GM20000 (cell line): ENCODE measurements at places on chromosomes 2 and 18.

DNA sequence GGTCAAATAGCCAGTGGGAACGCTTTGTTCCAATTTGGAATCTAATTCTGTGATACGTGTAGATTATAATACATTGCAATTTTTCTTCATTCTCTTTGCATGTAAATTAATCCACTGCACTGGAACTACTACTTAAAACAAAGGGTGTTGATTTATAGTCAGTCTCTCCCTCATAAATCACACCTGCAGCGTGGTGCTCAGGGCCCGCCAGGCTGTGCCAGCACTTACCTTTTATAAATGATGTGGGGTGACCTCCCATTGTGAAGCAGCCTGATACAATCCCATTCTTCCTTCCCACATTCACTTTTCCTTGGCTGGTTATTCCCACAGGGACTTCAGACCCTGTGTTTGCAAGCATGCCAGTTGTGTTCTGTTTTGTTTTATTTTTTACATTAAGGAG, 302.3 kb upstream of the ID2 start:
- DNase-seq = no peak

- DNase-seq = no peak
These were observed 282.4 kb upstream of the SLC14A2 start for GRCh38 chr18:45332871-45333270.

- DNase-seq = no peak
These were observed 42.2 kb downstream of the KANSL1L start for GRCh38 chr2:210128961-210129360.

GRCh38 chr2:240832921-240833494, 13.0 kb upstream of the KIF1A start:
- DNase-seq = no peak

DNA sequence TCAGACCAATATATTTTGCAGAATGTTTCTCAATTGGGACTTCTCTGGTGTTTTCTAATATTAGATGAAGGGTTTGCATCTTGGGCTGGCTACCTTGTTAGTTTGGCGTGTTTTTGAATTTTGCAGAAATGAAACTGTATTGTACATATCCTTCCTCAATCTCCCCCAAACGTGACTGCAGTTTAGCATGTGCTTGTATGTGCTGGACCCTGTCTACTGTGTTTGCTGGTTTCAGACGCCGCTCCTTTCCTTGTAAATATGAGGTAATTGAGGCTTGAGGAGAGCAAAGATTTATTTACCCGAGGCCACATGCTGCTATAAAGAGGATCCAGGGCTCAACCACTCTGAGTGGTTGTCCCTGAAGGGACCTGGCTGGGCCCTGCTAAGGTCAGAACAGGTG, 57.2 kb downstream of the NGEF start:
- DNase-seq = peak; percentile 34

DNA sequence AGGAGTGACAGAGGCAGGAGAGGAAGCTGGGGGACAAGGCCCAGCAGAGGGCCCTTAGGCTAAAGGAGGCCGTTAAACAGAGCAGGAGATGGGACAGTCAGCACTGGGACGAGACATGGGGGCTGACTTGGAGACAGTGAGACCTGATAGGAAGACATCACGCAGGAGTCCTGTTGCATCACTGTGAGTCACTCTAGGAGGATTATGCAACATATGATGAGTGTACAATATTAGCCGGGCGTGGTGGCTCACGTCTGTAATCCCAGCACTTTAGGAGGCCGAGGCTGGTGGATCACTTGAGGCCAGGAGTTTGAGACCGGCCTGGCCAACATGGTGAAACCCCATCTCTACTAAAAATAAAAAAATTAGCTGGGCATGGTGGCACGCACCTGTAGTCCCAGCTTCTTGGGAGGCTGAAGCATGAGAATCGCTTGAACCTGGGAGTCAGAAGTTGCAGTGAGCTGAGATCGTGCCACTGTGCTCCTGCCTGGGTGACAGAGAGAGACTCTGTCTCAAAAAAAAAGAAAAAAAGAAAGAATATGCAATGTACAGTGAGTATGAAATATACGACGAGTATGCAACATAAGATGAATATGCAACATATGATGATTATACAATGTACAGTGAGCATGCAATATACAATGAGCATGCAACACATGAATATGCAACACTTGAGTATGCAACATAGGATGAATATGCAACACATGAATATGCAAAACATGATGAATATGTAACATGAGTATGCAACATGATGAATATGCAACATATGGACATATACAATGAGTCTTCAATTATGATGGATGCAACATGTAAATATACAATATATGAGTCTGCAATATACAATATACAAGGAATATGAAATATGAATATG, 83.3 kb upstream of the ID2 start:
- no peak for DNase-seq

GRCh38 chr18:69102959-69103358, 297.7 kb upstream of the DOK6 start:
- DNase-seq = no peak

DNA sequence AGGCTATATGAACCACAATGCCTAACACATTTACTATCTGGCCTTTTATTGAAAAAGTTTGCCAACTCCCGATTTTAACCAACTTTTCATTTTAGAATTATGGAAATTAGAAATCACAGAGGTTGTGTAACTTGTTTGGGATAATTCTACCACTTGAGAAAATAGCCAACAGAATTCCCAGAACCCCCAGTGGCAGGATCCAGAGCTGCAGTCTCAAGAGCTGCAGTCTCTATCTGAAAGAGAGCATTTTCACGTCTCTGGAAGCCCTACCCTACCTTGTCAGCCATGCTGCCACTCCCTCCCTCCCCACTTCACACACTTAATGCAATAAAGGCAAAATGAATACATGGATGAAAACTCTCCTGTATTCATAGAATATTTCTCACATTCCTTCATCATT, 23.4 kb upstream of the TSPYL6 start:
- DNase-seq = no peak

DNA sequence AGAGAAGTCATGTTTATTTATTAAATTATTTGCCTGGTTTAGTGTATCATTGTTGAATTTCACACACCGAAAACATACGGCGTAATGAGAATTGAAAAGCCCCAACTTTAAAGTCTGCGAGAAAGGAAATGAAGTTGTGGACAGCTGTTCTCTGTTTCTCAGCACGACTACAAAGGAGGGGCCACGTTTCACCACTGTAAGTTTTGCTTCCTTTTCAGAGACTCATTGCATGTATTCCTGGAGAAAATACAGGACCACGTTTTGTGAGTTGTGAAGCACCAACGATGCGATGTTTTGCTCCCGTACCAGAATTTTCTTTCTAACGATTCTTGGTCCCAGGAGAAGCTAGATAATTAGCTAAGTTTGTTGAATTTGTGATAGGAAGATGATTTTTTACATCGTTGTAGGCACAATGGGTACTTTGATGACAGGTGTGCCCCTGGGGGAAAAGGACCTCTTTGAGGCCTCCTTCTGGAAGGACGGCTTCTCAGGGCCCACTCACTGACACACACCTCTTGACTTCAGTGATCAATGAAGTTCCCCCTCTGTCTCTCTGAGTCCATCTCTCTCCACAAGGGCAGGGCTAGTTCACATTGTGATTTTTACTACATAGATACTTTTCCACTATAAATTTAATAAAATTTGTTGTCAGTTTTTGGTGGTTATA, 23.7 kb upstream of the ACKR3 start:
- DNase-seq = peak; percentile 66

DNA sequence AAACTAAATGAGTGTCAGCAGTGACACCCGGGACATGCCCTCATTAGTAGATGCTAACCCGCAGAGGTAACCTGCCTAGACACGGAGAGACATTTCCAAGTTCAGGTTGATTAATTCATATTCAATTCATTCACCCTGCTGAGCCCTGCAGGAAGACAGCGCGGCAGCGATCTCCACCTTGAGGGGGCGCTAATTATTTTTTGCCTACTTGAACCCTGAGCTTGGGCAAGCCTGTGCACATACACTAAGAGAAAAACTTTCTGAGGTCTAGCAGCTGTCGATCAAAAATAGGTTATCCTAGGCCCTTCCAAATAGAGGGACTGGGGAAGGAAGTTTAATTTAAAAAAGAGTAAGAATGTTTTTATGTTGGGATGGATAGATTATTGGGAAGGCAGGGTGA, 1.3 kb upstream of the LYPD6 start:
- no peak for DNase-seq

GRCh38 chr18:22473366-22473765, 55.7 kb upstream of the CTAGE1 start:
- no peak for DNase-seq

- no peak for DNase-seq
These were observed 127.1 kb downstream of the DOCK10 start for GRCh38 chr2:224915136-224915535.

DNA sequence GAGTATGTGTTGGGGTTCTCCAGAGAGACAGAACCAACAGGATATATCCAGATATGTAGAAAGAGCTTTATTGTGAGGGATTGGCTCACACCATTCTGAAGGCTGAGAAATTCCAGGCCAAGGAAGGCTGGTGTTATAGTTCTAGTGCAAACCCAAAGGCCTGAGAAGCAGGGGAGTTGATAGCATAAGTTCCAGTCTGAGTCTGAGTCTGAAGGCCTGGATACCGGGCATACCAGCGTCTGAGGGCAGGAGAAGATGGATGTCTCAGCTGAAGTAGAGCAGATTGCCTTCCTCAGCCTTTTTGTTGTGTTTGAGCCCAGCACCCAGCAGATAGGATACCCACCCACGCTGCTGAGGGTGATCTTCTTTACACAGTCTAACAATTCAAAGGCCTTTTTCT, 211.7 kb upstream of the RASGRP3 start:
- no peak for DNase-seq

DNA sequence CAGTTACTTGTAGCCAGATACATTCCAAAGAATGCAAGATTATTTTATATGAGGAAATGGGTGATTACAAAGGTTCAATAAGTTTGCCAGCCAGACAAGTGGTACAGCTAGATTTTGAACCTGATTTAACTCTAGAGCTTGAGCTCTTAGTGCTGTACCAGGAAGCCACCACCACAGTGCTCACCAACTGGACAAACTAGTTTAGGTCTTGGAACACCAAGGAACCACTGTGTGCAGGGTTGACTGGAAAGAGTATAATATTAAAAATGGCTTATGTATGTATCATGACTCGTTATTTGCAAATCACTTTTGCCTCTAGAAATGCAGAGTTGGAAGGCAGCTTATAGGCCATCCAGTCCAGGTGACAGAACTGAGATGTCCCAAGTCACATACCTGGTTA, 177.2 kb downstream of the TXNL1 start:
- DNase-seq = no peak

GRCh38 chr2:215609089-215610032, 173.5 kb upstream of the FN1 start:
- DNase-seq = no peak

- no peak for DNase-seq
These were observed 1.5 kb upstream of the FLACC1 start for GRCh38 chr2:201358684-201359083.

- no peak for DNase-seq
These were observed 193.8 kb upstream of the ARL4C start for GRCh38 chr2:234690569-234691213.

GRCh38 chr18:24660956-24661355, 200.5 kb downstream of the HRH4 start:
- no peak for DNase-seq

- DNase-seq = no peak
These were observed 70.8 kb downstream of the INPP4A start for GRCh38 chr2:98515250-98515991.

DNA sequence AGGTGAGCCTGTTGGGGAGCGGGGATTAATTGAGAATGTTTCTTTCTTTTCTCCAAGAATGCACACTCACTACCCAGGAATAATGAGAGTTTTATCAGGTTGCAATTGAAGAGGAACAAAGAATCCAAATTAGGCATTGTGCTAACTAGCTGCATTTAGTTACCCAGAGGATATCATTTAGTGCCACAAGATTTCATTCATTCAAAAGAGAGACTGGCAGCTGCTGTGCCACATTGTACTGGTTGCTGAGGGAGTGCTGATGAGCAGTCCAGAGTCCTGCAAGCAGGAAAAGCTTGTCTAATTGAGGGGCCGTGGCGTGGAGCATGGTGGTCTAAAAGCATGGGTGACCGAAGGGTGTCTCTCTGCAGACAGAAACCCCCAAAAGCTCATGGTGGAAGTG, 97.6 kb downstream of the CTAGE1 start:
- no peak for DNase-seq

DNA sequence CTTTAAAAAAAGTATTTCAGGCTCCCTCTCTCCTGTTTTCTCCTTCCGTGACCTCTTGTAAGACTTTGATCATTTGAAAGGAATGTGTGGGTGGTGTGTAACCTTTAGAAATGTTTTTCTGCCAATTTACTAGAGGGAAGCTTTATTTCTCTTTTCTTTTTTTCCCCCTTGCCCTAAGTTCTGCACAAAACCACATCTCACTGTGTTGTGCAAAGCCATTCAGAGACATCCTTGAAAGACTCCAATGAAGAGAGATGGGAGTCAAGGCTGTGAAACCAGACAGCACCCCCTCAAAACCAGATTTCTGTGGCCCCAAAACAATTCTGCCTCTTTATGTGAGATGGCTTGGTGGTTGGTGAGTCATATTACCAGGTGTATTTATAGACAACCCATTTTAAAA, 184.6 kb upstream of the ERBB4 start:
- DNase-seq = no peak

GRCh38 chr18:49178736-49179135, 228.0 kb upstream of the SMAD7 start:
- no peak for DNase-seq

GRCh38 chr2:46181789-46182530, 115.2 kb upstream of the EPAS1 start:
- no peak for DNase-seq

DNA sequence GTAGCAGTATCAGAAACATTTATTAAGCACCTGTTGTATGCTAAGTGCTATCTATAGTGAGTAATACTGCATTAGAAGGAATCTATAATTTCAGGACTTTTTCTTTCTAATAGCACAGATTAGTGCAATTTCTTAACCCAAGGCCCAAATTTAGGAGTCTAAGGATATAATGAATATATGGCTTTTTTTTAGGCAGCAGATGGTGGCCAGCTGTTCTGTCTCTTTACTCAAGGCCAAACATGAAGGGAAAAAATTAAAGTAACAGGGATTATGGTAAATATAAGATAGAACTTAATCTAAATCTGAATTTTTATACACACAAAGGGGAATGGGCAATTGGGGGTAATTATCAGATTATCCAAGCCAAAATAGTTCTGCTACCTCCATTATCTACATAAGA, 230.6 kb upstream of the SP5 start:
- DNase-seq = no peak

DNA sequence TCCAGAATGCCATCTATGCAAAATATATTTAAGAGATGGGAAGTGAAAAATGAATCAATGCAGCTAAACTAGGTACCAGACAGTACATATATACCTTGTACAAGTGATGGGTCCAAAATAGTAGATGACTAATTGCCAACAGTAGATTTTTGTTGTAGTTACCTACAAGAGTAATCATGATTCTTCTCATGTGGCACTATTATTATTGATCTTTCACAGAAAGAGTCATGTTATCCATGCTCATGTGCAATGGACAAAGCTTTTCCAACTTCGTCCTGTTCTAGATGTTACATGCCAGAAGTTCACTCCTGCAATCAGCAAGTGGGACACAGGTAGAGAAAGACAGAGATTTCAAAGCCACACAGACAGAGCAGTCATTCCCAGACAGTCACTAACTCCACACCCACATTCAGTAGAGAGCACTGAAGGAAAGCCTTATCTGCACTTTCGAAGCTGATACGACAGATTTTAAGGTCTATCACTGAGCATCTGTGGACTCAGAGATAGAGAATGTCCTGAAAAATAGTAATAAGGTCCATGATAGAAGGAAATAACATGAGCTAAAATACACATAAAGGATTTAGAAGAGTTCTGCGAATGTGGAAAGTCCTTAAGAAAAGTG, 101.6 kb upstream of the ITPRID2 start:
- no peak for DNase-seq

- DNase-seq = no peak
These were observed 4.9 kb downstream of the GPR35 start for GRCh38 chr2:240629968-240630770.
